ENCODE measurements at places on chromosomes 2 and 18. TPM values are rescaled to one million over a fixed set of nuclear protein-coding genes. Genes with fewer than 3 reads are reported as not detected.

DNA sequence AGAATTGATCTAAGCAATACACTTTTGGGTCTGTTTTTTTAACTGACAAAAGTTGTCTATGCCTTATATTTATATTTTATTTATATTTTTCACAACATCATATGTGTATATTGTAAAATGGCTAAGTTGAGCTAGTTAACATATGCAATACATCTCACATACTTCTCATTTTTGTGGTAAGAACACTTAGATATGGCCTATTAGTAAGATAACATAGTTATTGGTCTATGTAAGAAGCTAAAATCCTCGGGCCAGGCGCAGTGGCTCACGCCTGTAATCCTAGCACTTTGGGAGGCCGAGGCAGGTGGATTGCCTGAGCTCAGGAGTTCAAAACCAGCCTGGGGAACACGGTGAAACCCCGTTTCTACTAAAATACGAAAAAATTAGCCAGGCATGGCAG, 275.6 kb upstream of the ID2 start:
- DNase-seq = no peak

GRCh38 chr18:36469461-36469860, 171.9 kb downstream of the FHOD3 start:
- DNase-seq = no peak

GRCh38 chr2:230170532-230170931, 49.3 kb downstream of the SP110 start:
- no peak for DNase-seq

DNA sequence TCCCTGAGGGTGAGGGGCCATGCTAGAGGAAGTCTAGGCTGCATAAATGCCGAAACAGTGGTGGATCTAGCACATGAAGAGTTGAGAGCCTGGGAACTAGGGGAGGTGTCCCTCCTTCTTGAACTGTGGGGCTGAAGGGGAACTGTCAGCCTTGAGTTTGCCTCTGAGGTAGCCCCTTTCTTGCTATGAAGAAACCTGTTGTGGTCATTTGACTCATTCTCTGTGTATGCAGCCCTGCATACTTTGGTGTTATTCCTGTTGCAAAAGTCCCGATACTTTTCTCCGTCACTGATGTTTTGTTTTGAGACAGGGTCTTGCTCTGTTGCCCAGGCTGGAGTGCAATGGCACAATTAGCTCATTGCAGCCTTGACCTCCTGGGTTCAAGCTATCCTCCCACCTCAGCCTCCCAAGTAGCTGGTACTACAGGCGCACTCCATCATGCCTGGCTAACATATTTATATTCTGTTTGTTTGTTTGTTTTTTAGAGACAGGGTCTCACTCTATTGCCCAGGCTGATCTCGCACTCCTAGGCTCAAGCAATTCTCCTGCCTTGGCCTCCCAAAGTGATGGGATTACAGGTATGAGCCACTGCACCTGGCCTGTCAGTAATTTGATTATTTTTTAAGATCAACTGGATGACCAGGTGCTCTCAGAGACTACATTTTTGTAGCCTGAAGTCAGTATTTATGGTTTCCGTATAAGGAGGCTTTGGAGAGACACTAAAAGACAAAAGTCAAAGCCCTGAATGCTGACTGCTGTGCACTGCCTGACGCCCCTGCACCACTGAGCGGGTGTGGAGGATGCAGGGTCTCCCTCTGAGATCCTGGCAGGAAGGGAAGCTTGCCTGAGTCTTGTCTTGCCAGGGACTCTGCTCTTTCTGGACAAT, 126.0 kb upstream of the MSH6 start:
- DNase-seq = no peak

The CCL20 gene
- 2.3 TPM for total RNA-seq

DNA sequence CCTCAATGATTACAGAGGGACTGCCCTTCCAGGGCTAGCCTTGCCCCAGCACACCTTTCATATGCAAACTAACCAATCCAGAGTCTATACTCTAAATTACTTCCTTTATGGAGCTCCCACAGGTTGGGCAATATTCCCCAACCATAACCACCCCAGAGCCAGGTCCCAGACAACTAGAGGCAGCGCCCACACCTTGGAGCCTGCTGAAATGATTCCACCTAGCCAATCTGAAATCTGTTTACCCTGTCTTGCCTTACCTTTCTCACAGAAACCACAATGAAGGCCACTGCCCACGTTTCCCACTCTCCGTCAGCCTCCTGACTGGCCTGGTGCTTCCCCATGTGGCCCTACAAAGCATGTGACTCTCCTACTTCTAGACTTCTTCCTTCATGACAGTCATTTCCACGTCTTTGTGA, 62.0 kb downstream of the REEP1 start:
- DNase-seq = no peak

The GPR55 gene
- not detected for total RNA-seq

DNA sequence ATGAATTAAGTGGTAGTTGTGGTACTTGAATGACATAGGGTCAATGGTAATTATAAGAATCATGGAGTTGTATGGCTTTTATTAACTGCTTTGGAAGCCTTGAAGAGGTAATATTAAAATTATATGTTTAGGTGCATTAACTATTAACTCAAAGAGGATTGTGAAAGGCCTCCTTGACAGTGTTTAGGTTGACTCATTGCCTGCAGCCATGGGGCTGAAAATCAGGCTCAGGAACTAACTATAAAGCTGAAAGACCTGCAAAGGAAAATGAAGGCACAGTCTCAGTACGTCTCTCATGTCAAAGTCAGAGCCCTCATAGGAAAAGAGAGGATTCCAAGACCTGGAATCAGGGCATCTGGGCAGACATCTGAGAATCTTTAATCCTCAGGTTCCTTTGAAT, 31.0 kb downstream of the CACNB4 start:
- no peak for DNase-seq

DNA sequence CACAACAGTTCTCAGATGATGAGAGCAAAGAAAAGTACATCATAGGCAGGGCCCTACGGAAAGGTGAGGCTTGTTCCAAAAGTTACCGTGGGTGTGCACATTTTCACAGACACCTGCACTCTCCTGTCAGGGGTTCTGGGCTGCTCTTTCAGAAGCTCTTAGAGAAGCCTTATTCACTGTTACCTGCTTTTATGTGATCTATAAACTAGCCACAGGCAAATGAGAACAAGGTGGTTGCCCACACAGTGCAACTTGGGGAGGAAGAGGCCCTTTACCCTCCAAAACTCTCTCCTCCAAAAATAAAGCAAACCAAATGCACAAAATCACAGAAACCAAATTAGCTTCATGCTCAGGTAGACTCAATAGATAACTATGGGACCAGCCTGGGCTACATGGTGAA, 11.1 kb upstream of the CUL3 start:
- no peak for DNase-seq

DNA sequence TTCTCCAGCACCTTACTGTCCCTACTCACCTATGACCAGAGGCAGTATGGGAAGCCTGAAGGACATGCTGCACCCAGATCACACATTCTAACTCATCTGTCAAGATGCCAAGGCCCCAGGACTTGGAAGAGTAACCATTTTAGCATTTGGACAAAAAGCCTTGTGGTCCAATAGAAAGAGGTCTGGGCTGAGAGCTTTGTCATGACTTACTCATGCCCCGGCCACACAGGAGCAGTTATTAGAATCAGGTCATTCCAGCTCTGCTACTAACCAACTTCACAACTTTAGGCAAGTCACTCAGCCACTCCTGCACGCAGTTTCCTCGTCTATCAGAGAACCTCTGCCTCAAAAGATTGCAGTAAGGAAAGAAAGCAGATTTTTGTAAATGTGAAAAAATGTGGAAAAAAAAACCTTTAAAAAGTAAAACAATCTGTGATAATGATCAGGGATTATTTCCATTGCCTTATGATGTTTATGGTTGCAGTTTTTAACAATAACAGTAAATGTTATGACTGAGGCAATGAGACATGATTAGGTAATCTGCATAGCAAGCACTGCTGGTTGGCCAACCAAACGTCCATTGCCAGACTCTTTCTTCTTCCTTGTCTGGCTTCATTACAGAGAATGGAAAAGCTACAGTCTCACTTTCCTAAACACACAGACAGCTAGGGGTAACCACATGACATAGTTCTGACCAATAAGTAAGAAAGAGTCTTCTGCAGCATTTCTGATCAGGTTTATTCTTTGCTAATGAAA, 255.4 kb upstream of the CHAC2 start:
- DNase-seq = no peak

- DNase-seq = no peak
These were observed 56.3 kb upstream of the FZD5 start for GRCh38 chr2:207825978-207826377.

The CTLA4 gene
- not detected for total RNA-seq

The KCNIP3 gene
- 0.29 TPM for total RNA-seq

GRCh38 chr2:101843048-101843447, 145.5 kb downstream of the MAP4K4 start:
- DNase-seq = peak; percentile 86

GRCh38 chr2:227351639-227352038, 26.6 kb downstream of the MFF start:
- DNase-seq = no peak

DNA sequence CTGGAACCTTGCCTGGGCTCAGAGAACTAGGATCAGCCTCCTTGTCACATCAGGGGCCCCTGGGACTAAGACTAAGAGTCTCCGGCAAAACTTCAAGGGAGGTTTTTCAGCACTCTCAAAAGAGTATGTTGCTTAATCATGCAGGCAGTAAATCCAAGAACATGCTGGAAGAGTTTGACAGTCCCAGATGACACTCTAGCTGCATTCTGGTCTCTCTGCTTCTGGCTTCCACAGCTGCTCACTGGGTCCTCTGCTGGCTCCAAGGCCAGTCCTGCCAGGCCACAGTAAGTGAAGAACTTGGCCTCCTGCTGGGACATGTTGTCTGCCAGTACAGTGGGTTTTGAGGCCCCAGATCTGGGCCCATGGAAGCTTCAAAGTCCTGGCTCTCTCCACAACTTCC, 45.2 kb upstream of the IL1RL1 start:
- no peak for DNase-seq

GRCh38 chr2:16487686-16488085, 177.9 kb downstream of the CYRIA start:
- peak; percentile 25 for DNase-seq

DNA sequence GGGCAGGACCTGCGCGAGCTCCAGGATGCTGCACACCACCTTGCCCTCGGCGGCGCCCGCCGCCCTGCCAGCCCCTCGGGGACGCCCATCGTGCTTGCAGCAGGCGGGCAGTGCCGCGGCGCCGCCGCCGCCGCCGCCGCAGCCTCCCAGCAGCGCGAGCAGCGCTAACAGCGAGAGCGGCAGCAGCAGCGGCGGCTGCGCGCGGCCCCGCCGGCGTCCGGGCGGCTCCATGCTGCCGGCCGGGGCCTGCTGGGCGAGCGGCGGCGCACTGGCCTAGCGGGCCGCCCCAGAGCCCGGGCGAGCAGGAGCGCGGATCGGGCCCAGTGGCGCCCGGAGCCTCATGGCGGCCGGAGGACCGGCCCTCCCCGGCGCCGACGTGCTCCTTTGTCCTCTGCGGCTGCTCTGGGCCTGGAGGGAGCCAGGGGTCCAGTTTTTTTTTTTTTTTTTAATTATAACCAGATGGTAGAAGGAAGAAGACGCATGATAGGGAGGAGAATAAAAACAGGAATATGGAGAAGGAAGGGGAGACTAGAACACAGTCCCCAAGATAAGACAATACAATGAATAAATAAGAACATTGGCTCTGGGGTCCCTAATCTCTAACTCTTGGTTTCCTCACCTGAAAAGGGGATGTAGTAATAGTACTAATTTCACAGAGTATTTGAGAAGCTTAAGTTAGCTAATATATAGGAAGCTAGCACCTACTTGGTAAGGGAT, 17.1 kb upstream of the ANKRD62 start:
- peak; percentile 47 for DNase-seq

GRCh38 chr2:67499989-67500388, 102.9 kb downstream of the ETAA1 start:
- no peak for DNase-seq

DNA sequence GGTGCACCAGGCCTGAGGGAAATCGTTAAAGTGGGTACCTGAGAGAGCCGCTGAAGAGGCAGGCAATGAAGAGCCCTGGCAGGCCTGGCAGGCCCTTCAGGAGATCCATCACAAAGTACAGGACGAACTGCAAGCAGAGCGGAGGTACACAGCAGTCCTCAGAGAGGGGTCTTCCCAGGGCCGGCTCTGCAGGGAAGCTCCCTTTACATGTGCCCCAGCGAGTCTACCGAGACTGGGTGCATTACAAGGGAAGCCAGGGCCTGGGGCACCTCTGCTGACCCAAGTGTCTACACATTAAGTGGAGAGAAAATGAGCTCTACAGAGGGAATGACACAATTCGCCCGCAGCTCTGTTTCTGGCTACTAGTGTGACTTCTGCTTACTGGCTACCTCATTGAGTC, 8.1 kb upstream of the ATRAID start:
- DNase-seq = no peak

DNA sequence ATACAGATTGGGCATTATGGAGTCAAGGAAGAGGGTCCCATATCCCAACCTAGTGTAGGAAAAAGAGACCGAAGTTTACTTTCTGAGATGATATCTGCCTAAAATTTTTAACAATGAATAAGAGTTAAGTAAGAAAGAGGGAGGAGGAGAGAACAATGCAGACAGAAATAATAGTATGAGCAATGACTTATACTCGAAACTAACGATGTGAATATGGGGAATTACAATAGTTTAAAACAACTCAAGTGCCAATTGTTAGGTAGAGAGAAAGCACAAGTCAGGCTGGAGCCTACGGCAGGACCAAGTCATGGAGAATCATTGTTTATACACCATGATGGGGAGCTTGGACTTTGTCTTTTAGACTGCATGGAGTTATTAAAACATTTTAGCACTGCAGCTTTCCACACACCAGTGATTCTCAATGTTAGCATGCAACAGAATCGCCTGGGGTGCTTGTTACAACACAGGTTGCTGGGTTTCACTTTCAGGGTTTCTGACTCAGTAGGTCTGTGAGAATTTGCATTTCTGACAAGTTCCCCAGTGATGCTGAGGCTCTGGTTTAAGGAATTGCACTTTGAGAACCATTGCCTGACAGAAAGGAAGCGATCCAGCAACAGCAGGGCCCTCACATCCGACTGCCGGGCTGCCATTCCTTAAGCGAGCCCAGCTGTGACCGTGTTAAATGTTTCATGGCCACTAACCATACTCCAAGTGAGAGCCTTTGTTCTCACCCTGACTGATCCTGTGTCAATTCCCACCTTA, 511.2 kb downstream of the DCDC2C start:
- DNase-seq = no peak
